Non-pigmented ciliary epithelial cell (primary cell): ENCODE measurements at places on chromosomes 4 and X.

- no peak for DNase-seq
These were observed 6.1 kb downstream of the TACC3 start for GRCh38 chr4:1727117-1728031.

DNA sequence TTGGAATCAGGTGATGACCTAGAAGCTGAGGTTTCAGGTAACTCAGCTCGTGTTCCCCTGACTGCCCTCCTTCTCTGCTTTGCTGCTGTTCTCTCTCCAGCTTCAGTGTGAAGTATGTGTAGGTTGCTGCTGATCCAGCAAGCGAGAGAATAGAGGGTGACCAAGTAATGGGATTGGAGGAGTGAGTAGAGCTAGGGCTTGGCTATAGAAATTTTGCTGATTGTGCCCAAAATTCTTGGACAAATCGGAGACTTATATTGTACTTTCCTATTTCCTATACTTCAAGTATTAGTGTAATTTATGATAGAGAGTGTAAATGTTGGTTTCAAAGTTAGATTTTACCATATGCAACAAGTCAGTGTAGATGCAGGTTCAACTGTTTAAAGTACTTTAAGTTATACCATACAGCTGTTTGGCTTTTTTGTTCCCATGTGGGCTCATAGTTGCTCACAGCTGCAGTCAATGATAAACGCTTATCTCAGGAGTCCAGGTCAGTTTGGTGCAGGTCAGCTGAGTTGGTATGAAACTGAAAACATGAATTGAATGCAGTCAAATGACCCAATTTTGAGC, 48.0 kb downstream of the RAPGEF2 start:
- DNase-seq, result no peak

- DNase-seq, result no peak
These were observed 6.0 kb upstream of the BCOR start for GRCh38 chrX:40103565-40104323.

DNA sequence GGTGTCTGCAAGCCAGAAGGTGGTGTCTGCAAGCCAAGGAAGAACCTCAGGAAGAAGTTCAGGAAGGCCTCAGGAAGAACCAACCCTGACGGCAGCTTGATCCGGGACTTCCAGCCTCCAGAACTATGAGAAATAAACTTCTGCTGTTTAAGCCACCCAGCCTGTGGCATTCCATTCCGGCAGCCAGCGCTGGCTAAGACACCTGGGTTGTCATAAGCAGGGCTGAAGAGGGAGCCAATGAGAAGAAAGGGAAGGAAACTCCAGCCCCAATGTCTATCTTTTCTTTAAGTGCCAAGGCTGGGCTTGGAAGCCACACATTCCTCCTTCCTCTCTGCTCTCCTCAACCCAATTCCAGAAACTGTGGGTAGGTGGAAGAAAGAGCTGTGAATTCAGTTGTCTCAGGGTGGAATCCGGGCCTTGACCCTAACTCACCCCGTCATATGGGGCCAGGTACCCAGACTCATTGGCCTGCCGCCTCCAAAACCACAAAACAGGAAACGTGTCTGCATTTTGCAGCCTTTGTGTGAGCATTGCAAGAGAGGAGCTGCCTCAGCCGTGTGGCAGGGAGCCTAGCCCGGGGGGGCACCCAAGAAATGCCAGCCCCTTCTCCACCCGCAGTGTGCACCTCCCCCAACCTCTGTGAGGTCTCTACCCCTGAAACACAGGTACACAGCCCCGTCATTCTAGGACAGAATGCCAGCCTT, 26.8 kb downstream of the CRMP1 start:
- DNase-seq, result no peak

GRCh38 chr4:13750594-13750993, 123.1 kb upstream of the BOD1L1 start:
- DNase-seq, result no peak
